NCI-H1930 (cell line): ENCODE measurements at places on chromosomes 1 and 21.

DNA sequence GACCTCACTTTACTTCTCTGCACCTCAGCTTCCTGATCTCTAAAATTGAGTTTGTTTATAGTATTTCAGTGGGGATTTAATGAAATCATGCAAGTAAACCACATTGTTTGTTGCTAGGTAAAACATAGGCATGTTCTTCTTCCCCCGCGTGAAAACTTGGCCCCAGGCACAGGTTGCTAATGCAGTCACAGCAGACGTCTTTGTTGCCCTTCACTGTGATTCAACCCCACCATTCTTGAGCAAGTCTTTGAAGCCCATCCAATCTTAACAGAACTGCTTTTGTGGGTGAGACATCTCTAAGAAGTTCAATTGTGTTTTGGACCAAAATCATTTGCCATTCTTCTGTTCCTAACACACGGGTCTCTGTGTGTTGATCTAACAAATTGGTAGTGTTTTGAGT lies 185.5 kb downstream of the ZNF281 start:
- DNase-seq: no peak

DNA sequence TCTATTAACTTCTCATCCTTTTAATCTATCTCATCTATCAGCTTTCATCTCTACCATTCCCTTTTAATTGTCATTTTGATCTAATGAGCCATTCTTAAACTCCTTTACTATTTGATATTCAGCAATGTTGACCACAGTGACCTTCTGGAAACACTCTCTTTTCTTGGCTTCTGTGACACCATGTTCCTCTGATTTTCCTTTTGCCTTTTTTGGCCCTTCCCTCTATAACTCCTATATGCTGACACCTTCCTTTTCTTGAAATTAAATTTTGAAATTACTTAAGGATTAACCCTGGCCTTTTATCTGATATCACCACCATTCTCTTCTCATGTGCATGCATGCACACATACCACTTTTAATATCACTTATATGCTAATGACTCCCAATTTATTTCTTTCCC lies 41.2 kb upstream of the SAMSN1 start:
- DNase-seq: no peak

GRCh38 chr1:196255762-196256161 lies 352.5 kb downstream of the KCNT2 start:
- DNase-seq: no peak

- no peak for DNase-seq
Observed at GRCh38 chr1:180288940-180289339, 58.9 kb downstream of the LHX4 start.

GRCh38 chr21:39288987-39289386 lies 24.4 kb downstream of the BRWD1 start:
- DNase-seq: no peak

GRCh38 chr1:218488531-218488930 lies 143.4 kb downstream of the TGFB2 start:
- DNase-seq: no peak

GRCh38 chr1:175499595-175500382 lies 243.6 kb downstream of the TNR start:
- no peak for DNase-seq

- no peak for DNase-seq
Observed at GRCh38 chr1:215957663-215958062, 390.6 kb downstream of the KCTD3 start.

DNA sequence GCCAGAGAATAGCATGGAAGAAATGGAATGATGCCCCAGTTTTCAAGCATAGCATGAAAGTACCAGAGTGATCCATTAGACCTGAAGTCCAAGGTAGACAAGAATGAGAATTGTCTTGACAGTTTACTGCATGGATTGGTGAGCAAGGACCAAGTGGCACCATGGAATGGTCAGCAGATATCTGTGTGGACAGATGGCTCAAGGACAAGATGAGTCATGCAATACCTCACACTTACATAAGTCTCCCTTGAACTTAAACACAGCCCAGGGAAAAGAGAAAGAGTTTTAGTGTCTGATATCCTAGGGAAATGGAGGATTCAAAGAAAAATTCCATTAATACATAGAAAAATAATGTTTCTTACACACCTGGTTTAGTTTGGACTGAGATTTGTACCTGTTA lies 195.2 kb downstream of the MRPL39 start:
- no peak for DNase-seq

DNA sequence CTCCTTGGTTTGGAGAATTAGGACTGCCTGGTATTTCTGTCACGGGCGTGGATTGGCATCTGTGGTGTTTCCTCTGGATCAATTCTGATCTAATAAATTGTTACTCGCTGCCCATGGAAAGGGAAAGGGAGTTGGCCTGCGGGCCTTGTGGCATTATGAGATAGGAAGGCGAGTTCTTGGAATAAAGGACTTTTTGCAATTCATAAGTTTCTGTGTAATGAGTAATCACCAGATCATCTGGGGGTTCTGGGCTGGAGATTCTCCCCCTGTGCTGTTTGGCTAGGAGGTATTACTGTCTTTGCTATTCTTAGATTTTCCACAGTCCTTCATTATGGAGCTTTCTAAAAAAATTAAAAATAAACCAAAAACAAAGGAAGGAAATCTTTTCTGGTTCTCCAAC lies 315.9 kb downstream of the CAMTA1 start:
- no peak for DNase-seq

DNA sequence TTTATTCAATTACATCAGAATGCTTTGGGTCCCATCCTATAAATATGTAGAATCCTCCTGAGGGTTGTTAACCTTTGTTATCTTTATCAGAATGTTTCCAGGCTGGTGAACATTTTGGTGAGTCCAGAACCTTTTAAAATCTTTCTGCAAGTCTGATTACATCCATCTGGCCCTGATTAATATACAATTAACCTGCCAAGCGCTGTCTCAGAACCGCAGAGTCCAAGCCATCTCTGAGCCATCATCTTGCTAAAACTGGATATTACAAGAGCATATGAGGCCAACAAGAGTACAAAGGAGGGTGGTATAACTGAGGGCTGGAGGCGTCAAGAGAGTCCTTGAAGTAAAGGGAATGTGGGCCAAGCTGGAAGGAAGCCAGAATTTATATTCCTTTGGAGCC lies 88.6 kb upstream of the ZC3H11B start:
- no peak for DNase-seq
